ENCODE measurements at places on chromosomes 6 and 20.

GRCh38 chr6:151436300-151436699 lies 15.6 kb downstream of the RMND1 start:
- DNase-seq, result no peak

DNA sequence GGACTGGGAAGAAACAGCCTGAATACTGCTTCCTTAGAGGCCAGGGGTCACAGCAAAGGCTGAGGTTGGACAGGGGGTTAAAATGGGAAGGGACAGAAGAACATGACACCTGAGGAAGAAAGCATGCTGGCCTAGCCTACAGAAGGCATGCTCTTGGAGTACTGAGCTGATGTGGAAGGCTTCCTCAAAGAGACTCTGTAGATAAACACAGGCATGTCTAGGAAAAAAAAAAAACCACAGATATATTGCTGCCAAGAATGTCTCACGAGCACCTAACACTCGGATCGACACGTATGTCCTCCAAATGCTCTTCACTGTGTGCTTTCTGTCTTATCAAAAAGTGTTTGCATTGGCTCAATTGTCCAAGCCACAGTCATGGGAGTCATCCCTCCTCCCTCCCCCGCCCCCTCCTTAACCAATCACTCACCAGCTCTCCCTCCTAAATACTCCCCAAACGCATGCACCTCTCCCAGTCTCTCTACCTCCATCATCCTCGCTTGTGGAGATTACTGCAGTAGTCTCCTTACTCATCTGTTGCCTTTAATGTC lies 101.1 kb upstream of the LRFN2 start:
- no peak for DNase-seq

- DNase-seq, result no peak
These were observed 26.6 kb upstream of the SUMO4 start for GRCh38 chr6:149373511-149373910.

DNA sequence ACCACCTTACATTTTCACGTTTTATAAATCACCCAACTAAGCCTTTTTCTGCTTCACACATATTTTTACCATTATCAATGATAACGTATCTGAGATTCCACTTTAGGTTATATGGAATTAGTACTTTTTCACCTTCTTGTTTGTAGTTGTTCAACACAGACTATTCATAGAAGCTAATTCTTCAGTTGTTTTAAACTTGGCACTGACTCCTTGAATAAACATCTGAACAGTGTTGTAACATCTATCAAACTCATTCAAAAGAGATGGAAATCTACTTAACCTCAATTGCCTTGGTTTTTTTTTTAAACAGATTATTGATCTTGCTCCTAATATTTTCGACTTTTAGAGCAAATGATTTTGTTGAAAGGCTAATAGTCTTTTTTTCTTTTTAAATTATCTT lies 34.2 kb downstream of the PTPRA start:
- no peak for DNase-seq

- DNase-seq, result no peak
These were observed 215.2 kb downstream of the LMBRD1 start for GRCh38 chr6:69581581-69581980.

- DNase-seq, result no peak
These were observed 85.0 kb downstream of the SRC start for GRCh38 chr20:37430778-37431460.

- no peak for DNase-seq
These were observed 115.7 kb downstream of the AIG1 start for GRCh38 chr6:143176090-143177021.

GRCh38 chr6:15256538-15257271 lies 10.8 kb downstream of the JARID2 start:
- no peak for DNase-seq

GRCh38 chr20:61797200-61797599 lies 268.5 kb downstream of the TAF4 start:
- DNase-seq, result no peak
